Foreskin fibroblast (primary cell): ENCODE measurements at places on chromosomes 13 and 19.

DNA sequence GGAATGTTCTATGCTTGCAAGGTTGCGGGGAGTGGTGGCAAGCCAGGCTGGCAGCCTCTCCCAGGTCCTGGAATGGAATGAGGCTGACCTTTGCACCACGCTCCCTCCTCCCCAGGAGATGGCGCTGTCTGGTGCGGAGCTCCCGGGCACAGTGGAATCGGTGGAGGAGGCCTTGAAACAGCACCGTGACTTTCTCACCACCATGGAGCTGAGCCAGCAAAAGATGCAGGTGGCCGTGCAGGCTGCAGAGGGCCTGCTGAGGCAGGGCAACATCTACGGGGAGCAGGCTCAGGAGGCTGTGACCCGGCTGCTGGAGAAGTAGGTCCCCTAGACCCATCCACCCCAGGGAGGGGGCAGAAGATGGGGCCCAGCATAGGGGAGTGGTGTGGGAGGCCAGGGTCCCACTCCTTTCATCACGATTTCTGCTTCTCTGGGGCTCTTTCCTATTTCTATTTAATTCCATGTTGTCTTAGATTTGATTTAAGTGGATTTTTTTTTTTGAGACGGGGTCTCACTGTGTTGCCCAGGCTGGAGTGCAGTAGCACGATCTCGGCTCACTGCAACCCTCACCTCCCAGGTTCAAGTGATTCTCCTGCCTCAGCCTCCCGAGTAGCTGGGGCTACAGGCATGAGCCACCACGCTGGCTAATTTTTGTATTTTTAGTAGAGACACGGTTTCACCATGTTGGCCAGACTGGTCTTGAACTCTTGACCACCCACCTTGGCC, 53.2 kb upstream of the SHKBP1 start:
- DNase-seq: peak; percentile 61

DNA sequence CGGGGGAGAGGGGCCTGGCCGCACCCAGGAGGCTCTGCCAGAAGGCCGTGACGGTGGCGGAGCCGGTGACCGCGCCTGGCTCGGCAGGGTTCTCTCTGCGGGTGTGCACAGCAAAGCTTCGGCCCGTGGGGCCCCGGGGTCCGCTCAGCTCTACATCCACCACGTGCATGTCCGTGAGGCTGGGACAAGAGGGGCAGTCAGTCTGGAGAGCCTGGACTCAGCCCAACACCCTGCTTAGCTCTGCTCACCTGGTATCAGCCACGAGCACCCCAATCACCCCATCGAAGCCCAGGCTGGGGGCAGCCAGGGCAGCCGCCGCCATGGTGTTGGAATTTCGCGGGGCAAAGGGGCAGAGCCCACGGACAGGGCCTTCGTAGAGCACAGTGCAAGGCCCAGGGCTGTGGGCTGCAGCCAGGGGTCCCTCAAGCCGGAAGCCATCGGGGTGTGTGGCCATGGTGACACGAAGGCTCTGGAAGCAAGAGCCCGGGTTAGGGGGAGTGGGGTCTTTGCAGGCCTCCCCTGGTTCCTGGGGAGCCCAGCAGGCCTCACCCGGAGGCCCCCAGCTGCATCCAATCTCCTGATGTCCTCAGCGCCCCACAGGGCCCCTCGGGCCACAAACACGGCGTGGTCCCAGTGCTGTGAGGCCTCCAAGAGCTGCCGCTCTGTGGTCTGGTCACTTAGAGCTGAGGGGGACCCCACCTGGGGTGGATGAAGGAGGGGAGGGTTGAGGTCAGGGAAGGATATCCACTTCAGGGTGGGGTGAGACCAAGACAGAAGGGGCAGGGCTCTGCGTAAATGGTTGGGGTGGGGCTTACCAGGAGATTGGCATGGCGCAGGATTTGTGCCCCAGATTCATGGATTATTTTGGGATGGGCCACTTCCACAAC, 1.4 kb downstream of the ASPDH start:
- DNase-seq: no peak

DNA sequence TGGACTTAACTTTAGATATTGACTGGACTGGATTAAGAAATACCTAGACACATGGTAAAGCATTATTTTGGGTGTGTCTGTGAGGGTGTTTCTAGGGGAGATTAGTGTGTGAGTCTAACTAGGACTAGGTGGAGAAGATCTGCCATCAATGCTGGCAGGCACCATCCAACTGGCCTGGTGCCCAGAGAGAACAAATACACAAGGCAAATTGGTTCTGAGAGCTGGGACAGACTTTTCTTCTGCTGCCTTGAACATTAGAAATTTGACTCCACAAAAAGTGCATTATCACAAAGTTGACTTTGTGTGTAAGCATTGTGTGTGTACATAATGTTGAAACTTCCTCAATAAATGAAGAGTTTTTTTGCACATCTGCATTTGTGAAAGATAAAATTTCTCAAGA, 522.1 kb downstream of the SUCLA2 start:
- no peak for DNase-seq

- DNase-seq: peak; percentile 48
Measured at GRCh38 chr19:18629166-18630088, 7.4 kb upstream of the KLHL26 start.

GRCh38 chr19:41384351-41384750, 8.0 kb downstream of the TMEM91 start:
- DNase-seq: no peak

GRCh38 chr13:30156270-30156669, 151.1 kb downstream of the KATNAL1 start:
- no peak for DNase-seq

- DNase-seq: no peak
Measured at GRCh38 chr19:14113762-14114414, 3.7 kb downstream of the PRKACA start.

DNA sequence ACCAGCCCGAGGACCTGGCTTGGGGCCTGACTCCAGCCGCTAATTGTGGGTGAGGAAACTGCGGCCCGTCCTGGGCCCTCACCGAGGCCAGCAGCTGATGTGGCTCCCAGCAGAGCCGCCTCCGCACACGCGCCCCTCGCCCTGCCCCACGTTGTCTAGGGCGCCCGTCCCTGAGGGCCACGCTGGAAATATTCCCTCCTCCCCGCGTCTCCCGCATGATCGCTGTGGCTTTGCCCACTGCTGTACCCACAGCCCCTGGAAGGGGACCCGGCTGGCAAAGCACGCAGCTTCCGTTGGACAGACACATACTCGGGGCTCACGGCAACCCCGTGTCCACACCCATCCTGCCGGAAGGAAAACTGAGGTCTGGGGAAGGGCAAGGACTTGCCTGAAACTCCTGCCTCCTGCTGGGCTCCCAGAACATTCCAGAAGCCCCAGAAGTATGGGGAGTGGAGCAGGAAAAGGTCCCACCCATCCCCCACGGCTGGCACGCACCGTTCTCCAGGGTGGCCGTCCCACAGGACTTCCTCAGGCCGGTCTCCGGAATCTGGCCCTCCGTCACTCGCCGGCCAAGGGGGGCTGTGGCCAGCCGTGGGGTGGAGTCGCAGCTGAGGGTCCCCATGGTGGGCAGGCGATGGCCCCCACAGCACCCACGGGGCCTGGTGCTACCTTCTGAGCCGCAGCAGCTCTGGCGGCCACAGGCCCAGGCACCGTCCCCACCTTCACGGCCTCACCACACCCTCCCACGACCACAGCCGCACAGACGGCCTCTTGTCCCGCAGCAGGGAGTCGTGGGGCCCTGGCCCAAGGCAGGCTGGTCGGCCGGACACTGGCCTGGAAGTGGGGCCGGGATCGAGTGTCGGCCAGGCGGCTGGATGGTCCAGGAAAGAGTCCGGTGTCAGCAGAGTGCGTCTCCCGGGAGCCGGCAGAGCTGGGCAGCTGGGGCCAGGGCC, 13.6 kb upstream of the SHC2 start:
- no peak for DNase-seq

DNA sequence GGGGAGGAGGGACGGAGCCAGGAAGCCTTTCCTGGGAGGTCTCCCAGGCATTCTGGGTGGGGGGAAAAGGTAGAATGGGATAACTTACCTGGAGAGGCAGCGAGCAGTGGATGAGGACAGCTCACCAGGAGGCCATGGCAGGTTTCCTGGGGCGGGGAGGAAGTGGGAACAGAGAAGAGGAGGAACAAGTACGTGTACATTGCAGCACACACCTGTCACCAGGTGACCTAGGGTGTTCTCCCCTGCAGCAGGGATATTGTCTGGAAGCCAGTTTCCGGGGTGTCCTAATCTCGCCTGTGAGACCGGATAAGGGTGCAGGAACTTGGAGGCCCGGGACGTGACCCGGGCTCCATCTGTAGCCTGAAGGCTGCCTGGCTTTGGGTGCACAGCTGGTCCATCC, at the start of gene FUT3:
FUT3 (minus strand) TSS at position 148 of the 400 bp plus-strand sequence.
- DNase-seq: no peak

DNA sequence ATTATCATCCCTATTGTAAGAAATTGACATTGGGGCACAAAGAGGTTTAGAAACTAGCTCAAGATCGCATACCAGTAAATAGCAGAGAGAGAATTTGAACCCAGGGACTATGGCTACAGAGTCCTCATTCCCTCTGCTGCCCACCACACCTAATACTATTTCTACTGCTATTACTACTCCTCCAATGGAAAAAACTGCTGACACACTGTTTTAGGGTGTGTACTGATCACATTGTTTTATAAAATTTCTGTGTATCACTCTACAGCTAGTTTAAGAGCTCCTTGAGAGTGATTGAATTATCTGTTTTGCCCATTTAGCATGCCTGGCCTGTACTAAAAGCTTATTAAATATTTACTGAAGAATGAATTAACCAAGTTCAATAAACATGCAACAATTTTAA, 552.4 kb downstream of the GPC5 start:
- DNase-seq: no peak

DNA sequence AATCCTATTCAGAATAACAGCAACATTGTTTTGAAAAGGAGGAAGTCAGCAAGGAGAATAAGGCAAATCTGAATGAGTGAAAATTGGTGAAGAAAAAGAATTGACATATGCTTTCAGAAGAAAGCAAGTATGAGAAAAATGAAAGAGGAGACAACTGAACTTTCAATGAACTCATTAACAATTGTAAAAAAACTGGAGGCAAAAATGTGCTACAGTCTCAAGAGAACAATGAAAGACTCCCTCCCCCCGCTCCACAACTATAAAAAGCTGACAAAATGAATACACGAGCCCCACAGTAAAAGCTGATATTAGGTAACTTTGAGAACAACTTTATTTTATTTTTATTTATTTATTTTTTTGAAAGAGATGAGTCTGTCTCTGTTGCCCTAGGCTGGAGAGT, 373.1 kb downstream of the DIAPH3 start:
- peak; percentile 14 for DNase-seq

DNA sequence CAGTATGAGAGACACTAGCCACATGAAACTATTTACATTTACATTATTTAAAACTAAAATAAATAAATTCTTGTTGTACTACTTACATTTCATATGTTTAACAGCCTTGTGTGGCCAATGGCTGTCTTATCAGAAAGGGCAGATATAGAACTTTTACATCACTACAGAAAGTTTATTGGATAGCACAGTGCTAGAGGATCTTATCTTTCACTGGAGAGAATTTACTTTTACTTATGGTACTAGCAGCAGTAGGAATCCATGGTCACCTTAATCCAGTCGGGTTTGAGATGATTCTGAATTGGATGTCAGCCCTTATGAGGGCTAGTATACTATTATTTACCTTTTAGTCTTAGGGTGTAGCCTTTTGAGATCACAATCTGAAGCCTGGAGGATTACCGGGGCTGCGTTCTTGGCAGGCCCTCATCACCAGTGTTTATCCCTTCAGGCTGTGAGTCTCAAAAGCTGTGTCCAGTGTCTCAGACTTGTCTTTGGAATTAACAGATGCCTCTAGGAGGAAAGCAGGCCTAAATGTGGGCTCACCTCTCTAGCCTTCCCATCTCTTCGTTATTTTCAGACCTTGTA, 21.7 kb downstream of the IFT88 start:
- DNase-seq: no peak
